Peyer's patch (tissue), 4 donors: ENCODE measurements at places on chromosomes 11 and 22.

DNA sequence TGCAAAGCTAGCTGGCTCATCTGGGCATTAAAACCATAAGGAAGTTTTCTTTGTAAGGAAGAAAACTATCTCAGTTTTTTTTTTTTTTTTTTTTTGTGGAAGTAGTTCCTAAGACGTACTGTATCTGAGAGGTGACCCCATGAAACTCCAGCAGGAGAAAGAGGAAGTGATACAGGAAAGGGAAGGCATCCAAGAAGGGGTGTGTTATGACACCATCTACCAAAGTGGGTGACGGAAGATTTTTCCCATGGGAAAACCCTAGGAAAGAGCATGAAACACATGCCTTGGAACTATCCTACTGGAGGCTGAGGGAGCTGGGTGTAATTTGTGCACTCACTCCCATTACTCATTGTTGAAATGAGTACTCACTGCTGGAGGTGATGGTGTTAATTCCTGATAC is 63.8 kb upstream of the ARHGAP20 start:
- no peak overlapping the region for H3K4me3 ChIP-seq
- no peaks in the 10 kb centered on the region for H3K4me1 ChIP-seq
- no peak for DNase-seq

GRCh38 chr11:96827164-96827563 is 437.4 kb downstream of the JRKL start:
- H3K4me3 ChIP-seq: no peak overlapping the region
- H3K36me3 ChIP-seq: no peaks in the 10 kb centered on the region
- no peak for DNase-seq
- H3K4me1 ChIP-seq: no peaks in the 10 kb centered on the region
- no peaks in the 10 kb centered on the region for H3K27me3 ChIP-seq

GRCh38 chr22:46350121-46350520 is 14.6 kb downstream of the TRMU start:
- no peak overlapping the region for H3K27ac ChIP-seq
- DNase-seq: no peak
- no peak overlapping the region for H3K4me3 ChIP-seq
- no peaks in the 10 kb centered on the region for H3K4me1 ChIP-seq

GRCh38 chr11:65085446-65085845 is 1.4 kb downstream of the ZFPL1 start:
- no peak for DNase-seq
- H3K36me3 ChIP-seq: peaks cover 46% of the 10 kb centered on the region
- H3K27ac ChIP-seq: no peak overlapping the region

DNA sequence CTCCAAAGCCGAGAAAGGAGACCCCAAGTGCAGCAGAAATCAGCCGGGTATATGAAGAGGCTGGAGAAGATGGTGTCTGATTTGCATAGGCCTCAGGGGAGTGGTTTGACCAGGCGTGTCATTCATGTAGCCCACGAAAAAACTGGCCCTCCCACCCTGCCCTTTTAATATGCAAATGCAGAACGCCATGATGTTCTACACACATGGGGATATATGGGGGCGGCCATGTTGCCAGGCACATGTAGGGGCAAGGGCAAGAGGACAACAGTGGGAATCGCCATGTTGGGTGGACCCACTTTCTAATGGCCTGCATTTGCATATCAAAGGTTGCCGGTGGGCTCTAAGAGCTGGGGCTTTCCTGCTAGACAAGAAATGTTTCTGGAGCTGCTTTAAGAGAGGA is 86.4 kb downstream of the ISX start:
- no peak overlapping the region for H3K27ac ChIP-seq
- no peaks in the 10 kb centered on the region for H3K27me3 ChIP-seq
- no peaks in the 10 kb centered on the region for H3K36me3 ChIP-seq
- H3K4me3 ChIP-seq: no peak overlapping the region

- no peak overlapping the region for H3K4me3 ChIP-seq
- H3K4me1 ChIP-seq: no peaks in the 10 kb centered on the region
- H3K36me3 ChIP-seq: no peaks in the 10 kb centered on the region
- no peak overlapping the region for H3K27ac ChIP-seq
Observed at GRCh38 chr11:64472593-64473455, 113.9 kb downstream of the RPS6KA4 start.

DNA sequence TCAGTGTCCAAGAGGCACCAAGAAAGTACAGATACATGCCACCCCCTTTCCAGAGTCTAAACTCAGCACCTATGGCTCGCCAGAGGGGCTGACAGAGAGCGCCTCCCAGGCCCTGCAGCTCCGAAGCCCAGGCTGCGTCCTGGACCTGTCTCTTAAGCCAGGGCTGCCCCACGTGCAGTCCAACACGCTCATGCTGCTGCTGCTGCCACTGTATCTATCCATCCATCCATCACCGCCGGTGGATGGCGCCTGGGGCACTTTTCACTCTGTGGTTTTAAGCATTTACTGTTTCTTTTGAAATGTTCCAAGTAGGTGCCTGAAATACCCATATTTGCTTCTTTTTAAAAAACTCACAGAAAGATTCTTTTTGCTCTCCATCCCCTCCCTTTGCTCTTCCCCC is 41.8 kb downstream of the MACROD1 start:
- no peak for DNase-seq
- no peaks in the 10 kb centered on the region for H3K4me1 ChIP-seq
- H3K27me3 ChIP-seq: no peaks in the 10 kb centered on the region
- H3K27ac ChIP-seq: no peak overlapping the region
- no peak overlapping the region for H3K4me3 ChIP-seq
- no peaks in the 10 kb centered on the region for H3K36me3 ChIP-seq

- no peaks in the 10 kb centered on the region for H3K27me3 ChIP-seq
- no peak overlapping the region for H3K4me3 ChIP-seq
- no peaks in the 10 kb centered on the region for H3K36me3 ChIP-seq
- H3K27ac ChIP-seq: no peak overlapping the region
- H3K4me1 ChIP-seq: no peaks in the 10 kb centered on the region
Observed at GRCh38 chr22:29346659-29347058, 31.2 kb upstream of the RASL10A start.

DNA sequence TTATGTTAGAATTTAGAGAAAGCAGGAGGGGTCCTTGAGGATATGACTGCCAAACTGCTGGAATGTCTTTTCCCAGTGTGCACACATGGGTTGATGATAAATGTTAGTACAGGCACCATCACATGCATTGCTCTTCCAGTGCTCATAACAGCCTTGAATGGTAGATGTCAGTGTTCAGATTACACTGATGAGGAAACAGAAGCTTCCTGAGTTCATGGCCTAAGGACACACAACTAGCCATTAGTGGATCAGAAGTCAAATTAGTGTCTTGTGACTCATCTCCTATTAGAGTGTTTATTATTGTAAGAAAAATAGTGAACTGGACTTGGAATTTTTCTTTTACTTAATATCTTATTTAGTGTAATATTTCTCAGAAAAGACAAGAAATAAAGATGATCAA is 241.5 kb downstream of the DDX10 start:
- no peaks in the 10 kb centered on the region for H3K36me3 ChIP-seq
- H3K27ac ChIP-seq: no peak overlapping the region
- no peak overlapping the region for H3K4me3 ChIP-seq
- H3K27me3 ChIP-seq: no peaks in the 10 kb centered on the region
- no peak for DNase-seq
- H3K4me1 ChIP-seq: no peaks in the 10 kb centered on the region

DNA sequence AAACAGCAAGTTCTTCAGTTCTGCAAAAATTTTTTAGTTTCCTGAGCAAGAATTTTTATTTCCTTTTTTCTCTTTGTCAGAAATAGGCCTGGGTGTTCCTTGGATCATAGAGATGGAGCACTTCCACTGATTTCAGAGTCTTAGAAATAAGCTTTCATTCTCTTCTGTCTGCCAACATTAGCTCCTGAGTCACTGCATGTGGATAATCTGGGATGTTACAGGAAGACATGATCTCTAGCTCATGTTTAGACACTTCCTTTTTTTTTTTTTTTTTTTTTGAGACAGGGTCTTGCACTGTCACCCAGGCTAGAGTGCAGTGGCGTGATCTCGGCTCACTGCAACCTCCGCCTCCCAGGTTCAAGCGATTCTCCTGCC is 13.2 kb upstream of the TMEM218 start:
- no peaks in the 10 kb centered on the region for H3K4me1 ChIP-seq
- H3K36me3 ChIP-seq: no peaks in the 10 kb centered on the region
- H3K4me3 ChIP-seq: no peak overlapping the region
- H3K27ac ChIP-seq: no peak overlapping the region

- H3K27me3 ChIP-seq: no peaks in the 10 kb centered on the region
- no peak overlapping the region for H3K27ac ChIP-seq
- DNase-seq: no peak
- no peaks in the 10 kb centered on the region for H3K36me3 ChIP-seq
- H3K4me3 ChIP-seq: no peak overlapping the region
Observed at GRCh38 chr22:28229566-28230485, 310.8 kb upstream of the PITPNB start.

GRCh38 chr11:7520981-7521487 is 7.2 kb downstream of the PPFIBP2 start:
- DNase-seq: no peak
- peak overlapping the region; percentile 83 for H3K27ac ChIP-seq
- H3K27me3 ChIP-seq: no peaks in the 10 kb centered on the region
- H3K36me3 ChIP-seq: no peaks in the 10 kb centered on the region
- H3K4me3 ChIP-seq: no peak overlapping the region

- no peak overlapping the region for H3K27ac ChIP-seq
- H3K36me3 ChIP-seq: no peaks in the 10 kb centered on the region
- no peak for DNase-seq
- no peak overlapping the region for H3K4me3 ChIP-seq
- no peaks in the 10 kb centered on the region for H3K27me3 ChIP-seq
- no peaks in the 10 kb centered on the region for H3K4me1 ChIP-seq
Observed at GRCh38 chr11:113932788-113933187, 28.2 kb downstream of the HTR3B start.

- H3K36me3 ChIP-seq: no peaks in the 10 kb centered on the region
- no peak overlapping the region for H3K4me3 ChIP-seq
- DNase-seq: no peak
- H3K27ac ChIP-seq: no peak overlapping the region
- no peaks in the 10 kb centered on the region for H3K27me3 ChIP-seq
Observed at GRCh38 chr11:111408789-111409727, 30.0 kb upstream of the POU2AF1 start.
